ENCODE measurements at places on chromosomes 4 and X. TPM values are rescaled to one million over a fixed set of nuclear protein-coding genes. Genes with fewer than 3 reads are reported as not detected.

- DNase-seq = no peak
Observed at GRCh38 chr4:8495803-8496202, 55.2 kb downstream of the TRMT44 start.

- DNase-seq = no peak
Observed at GRCh38 chr4:3730422-3731190, 35.6 kb upstream of the ADRA2C start.

GRCh38 chrX:27964432-27964831 is 16.8 kb downstream of the DCAF8L1 start:
- no peak for DNase-seq

DNA sequence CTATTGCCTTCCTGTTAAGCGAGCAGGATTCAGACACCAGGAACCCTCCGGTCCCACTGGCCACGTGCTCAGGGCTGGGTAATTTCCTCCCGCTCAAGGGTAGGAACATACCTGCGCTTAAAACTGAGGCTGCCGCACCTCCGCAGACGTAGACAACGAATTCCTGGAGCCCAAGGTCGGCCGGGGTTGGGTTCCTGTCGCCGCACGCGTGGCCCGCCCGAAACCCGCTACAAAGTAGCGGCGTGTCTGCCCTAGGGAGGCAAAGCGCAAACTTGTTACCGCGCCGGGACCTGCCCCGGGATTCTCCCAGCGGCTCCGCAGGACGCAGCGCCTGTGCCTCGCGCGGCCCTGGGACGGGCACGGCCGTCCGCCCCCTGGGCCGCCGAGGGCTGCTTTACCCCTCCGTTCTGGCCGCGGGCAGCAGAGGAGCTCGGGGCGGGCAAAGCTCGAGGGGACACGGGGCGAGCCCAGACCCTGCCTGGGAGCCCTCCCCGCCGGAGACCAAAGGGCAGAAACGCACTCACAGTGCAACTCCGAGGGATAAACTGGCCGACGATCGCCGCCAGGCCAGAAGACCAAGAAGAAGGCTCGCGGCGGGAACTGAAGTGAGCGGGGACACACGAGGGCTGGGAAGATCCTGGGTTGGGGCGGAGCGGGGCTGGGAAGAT is at the start of gene ERVMER34-1:
TSS of gene ERVMER34-1 (minus strand) at position 607 of the 668 bp plus-strand sequence. CDS start 5,905 bp downstream, outside the sequence.
- no peak for DNase-seq

DNA sequence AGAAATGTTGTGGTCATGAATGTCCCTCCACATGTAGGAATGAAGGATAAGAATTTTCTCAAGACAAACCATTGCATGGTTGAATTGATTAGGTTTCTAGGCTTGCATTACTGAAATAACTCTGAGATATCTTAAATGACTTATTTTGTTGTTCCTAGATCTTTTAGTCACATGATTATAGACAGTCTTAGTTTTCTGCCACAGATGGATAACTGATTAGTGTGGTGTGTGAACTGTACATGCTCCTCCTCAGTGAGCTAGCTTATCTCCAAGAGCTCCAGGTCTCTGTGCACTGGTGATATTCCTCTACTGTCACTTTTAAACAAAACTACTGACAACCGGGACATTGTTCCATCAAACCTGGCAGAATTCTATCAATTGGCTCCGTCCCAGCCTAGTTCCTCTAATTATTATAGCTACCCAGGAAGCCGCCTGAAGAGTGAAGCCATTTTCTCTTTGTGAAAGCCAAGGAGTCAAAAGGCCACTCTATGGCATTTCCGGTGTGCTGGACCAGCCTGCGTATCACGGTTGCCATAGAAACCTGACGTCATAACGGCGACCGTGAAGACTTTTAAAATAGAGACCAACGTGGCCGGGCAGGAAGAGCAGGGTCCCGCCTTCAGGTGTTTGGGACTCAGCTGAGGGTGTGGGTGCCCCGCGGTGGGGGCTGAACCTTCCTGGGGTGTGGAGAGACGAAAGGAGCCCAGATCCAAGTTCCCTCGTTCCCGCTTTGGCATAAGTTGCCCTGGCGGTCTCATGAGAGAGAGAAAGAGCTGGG is 28.1 kb downstream of the BEX3 start:
- no peak for DNase-seq

- DNase-seq = no peak
Observed at GRCh38 chr4:140645196-140645595, 76.4 kb upstream of the UCP1 start.

GRCh38 chrX:102697494-102697893 is 14.8 kb upstream of the GPRASP2 start:
- no peak for DNase-seq

DNA sequence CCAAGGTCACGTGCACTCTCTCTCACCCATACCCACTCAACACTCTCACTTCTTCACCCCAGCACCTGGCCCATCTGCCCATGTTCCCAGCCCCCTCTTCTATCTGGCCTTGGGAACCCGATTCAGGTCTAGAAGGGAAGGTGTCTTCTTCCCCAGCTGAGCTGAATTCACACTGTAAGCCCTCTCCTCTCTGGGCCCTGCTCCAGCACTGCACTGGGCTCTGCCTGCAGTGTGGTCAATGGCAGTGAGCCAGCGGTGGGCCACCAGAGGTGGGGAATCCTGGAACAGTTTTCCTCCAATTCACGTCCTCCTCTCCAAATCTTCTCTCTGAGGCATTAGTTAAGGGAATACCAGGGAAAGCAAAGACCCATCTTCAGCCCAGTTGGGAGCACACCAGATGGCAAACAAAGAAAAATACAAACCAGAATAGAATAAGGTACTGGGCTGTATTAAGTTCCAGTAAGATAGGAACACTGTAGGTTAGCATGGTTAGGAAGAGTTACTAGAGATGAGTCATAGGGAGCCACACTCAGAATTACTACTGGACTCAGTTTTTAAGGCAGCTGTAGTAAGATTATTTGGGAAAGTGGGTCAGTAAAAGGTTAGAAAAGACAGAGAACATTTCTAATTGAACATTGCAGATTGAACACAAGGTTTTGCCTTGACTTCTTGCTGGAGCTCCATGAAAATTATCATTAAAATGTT is 5.0 kb downstream of the AWAT2 start:
- DNase-seq = peak; percentile 67

GRCh38 chr4:99998062-99998867 is 48.2 kb upstream of the H2AZ1 start:
- no peak for DNase-seq

GRCh38 chr4:5746829-5747737 is 36.1 kb downstream of the EVC start:
- no peak for DNase-seq

DNA sequence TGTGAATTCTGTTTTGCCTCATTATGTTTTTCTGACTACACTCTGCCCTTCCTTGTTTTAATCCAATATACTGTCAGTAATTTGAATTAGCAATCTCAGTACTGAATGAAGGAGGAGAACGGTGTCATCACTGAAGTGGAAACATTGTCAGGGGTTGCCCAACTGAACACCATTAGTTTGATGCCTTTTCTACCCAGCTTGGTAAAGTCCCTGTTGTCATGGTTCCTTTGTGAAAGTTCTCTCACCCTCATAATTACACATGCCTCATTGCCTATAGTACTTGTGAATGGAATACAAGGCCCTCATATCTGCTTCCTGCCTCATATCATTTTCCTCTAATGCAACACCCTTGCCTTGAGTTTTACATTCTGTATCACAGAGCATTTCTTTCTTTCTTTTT is 76.9 kb downstream of the RRAGB start:
- DNase-seq = no peak

- no peak for DNase-seq
Observed at GRCh38 chr4:127284236-127284635, 348.5 kb upstream of the INTU start.

DNA sequence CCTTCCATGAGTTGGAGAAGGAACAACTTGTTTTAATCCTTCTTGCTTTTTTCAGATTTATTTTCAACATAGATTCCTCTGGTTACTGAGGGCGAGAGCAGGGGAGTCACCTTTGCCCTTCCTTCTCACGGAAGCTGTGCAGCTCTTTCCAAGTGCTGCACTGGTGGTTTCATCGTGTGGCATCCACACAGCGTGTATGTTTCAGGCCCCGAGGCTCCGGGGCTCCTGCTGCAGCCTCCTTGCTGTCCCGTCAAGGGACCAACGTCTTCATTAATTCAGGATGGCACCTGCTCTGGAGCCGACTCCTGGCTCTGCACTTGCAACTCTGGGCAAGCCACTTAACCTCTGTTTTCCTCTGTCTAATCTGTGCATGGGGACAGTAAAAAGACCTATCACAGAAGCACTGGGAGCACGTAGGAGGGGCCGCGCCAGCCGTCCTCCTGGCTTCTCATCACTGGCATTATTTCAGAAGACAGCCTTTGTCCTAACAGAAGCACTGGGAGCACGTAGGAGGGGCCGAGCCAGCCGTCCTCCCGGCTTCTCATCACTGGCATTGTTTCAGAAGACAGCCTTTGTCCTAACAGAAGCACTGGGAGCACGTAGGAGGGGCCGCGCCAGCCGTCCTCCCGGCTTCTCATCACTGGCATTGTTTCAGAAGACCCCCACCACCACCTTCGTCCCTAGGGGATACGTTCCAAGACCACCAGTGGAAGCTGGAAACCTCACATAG is 117.8 kb upstream of the NKX1-1 start:
- no peak for DNase-seq

GRCh38 chr4:15910155-15910940 is 28.2 kb downstream of the FGFBP1 start:
- DNase-seq = no peak

DNA sequence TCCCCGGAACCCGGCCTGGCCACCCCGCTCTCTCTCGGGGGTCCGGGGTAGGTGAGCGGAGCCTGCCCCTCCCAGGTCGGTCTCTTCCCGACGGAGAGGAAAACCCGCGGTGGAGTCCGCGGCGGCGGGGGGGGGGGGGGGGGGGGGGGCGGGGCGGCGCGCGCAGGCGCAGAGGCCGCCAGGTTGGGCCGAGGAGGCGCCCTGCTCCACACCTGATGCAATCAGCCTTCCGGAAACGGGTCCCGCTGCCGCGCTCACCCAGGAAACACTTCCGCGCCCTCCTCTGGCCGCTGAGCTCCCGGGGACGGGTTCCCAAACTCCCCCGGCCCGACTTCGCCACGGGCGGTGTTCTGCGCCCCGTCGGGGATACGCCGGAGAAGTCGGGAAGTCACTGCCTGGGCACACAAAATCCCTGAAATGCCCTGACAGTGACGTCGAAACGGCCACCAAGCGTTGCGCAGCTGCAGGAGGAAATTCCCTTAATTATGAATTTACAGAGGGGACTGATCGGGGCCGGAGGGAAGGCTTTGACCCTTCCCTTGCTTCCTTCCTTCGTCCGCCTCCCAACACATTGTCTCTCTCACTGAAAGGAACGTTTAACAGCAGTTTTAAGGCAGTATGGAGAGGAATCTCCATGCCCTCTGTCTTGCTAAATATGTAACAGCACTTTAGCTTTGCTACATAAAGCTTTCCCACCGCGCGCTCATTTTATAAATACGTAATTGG is 2.1 kb upstream of the APBB2 start:
- no peak for DNase-seq

- no peak for DNase-seq
Observed at GRCh38 chr4:7838136-7838782, 101.4 kb downstream of the AFAP1 start.

GRCh38 chr4:132114885-132115284 is 1034.2 kb upstream of the PCDH10 start:
- no peak for DNase-seq

GRCh38 chr4:78667325-78667724 is 108.8 kb upstream of the BMP2K start:
- no peak for DNase-seq

GRCh38 chr4:41432881-41433280 is 105.1 kb upstream of the LIMCH1 start:
- no peak for DNase-seq

DNA sequence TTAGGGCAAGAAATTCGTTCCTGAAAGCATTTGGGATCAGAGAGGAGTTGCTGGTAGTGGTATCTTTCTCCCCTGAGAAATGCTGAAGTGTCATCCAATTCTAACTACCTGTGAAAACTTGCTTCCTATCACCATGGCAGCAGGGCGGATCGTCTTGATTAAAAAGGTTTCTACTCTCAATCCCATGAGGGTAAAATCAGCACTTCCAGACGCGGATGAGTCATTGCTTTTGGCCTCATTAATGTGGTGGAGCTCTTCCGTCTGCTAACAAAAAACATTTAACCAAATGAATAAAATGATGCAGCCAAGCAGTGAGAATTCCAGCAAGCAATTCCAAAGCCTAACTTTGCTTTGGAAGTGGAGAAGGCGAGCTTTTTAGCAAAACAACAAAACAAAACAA is 325.6 kb downstream of the CAMK2D start:
- no peak for DNase-seq

DNA sequence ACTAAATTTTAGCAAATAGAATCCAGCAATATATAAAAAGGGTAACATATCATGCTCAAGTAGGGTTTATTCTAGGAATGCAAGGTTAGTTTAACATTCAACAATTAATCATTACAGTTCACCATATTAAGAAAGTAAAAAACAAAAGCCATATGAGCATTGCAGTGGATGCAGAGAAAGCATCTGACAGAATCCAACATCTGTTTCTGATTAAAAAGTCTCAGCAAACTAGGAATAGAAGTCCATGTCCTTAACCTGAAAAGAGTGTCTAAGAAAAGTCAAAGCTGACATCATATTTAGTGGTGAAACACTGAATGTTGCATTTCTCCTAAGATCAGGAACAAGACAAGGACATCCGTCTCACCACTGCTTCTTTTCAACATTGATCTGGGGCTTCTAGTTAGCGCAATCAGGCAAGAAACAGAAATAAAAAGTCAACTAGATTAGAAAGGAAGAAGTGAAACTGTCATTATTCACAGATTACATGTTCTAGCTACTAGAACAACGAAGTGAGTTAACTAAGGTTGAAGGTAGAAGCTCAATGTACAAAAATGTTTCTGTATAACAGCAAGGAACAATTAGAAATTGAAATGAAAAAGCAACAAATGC is 49.3 kb downstream of the MRPL1 start:
- DNase-seq = no peak

- no peak for DNase-seq
Observed at GRCh38 chr4:3044870-3045819, 29.2 kb downstream of the HTT-AS start.

- DNase-seq = no peak
Observed at GRCh38 chrX:52271206-52271605, 86.5 kb downstream of the MAGED4 start.

GRCh38 chr4:101500742-101501141 is 153.4 kb upstream of the PPP3CA start:
- no peak for DNase-seq

GRCh38 chr4:15034071-15034764 is 31.9 kb downstream of the CPEB2 start:
- no peak for DNase-seq

- DNase-seq = no peak
Observed at GRCh38 chr4:175916626-175917351, 104.7 kb upstream of the GPM6A start.

GRCh38 chrX:16892504-16893362 is 22.6 kb upstream of the RBBP7 start:
- no peak for DNase-seq

- no peak for DNase-seq
Observed at GRCh38 chrX:103610282-103610681, 2.5 kb downstream of the TCEAL3 start.

Gene PFKFB1
- not detected for total RNA-seq

Gene SH3D19
- 86.4 TPM for total RNA-seq

Gene CXCL11
- not detected for total RNA-seq

Gene STOX2
- total RNA-seq = 11.5 TPM

Gene ACOT9
- total RNA-seq = 39.0 TPM

Gene PABPC1L2A
- total RNA-seq = not detected

Gene SPACA5
- total RNA-seq = not detected

Gene BEX2
- 7.4 TPM for total RNA-seq

Gene SYNPO2
- 109 TPM for total RNA-seq

Gene CT45A2
- not detected for total RNA-seq

Gene YTHDC1
- total RNA-seq = 61.4 TPM

Gene HSD17B13
- total RNA-seq = 23.8 TPM

Gene C4orf50
- 0.49 TPM for total RNA-seq

Gene CRMP1
- total RNA-seq = 3.4 TPM

Gene SPANXD
- not detected for total RNA-seq

Gene SERTM2
- 28.2 TPM for total RNA-seq

Gene TDO2
- not detected for total RNA-seq
